ENCODE measurements at places on chromosomes 4 and X.

GRCh38 chr4:7381221-7381889 lies 53.4 kb downstream of the PSAPL1 start:
- DNase-seq = no peak

GRCh38 chr4:118350961-118351360 lies 1.8 kb downstream of the PRSS12 start:
- DNase-seq = no peak

DNA sequence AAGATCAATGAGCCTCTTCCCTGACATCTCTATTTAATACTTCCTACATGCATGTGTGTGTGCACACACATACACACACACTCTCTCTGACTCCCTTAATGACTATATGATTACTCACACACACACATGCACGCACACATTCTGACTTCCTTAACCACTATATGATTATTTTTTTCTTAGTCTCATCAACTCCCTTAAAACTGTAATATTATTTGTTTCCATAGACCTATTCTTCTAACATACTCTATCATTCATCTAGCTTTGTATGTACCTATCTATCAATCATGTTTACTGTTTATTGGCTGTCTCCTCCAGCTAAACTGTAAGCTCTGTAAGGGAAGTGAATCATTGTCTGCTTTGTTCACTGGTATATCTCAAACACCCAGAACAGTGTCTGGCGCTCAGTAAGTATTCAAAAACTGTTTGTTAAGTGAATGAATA lies 236.6 kb downstream of the RASL11B start:
- no peak for DNase-seq

GRCh38 chr4:1011022-1011665 lies at the start of gene FGFRL1:
TSS of gene FGFRL1 (plus strand) at chr4:1011626. CDS start at chr4:1012486, 860 bp downstream.
- peak; percentile 90 for DNase-seq

DNA sequence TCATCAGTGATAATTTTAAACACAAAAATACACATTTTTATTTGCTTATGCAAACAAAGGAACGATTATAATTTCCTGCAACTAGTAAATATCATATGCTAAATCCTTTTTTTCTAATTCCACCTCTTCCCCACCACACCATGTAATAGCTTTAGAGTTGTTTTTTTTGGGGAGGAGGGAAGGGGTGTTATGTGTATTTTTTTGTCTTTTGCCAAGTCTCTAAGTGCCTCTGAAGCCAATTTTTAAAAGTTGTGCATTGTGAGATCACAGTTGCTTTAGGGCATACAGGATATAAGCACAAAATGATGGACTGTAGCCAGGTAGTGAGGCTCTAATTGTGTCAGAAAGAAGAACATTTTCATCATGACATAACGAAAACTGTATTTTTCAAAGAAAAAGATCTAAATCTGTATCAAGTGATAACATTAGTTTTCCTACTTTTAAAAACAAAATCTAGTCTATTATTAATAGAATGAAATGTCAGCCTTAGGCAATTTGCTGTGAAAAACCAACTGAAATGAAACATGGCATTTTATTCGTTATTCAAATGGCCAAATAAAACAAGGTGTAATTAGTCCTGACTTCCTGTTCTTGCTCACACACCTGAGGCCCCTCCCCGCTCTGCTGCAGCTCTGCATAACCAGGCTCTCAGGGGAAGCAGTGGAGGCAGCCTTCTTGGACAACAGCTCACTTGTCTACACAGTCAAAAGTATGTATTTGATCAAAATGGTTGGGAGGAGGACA lies 157.4 kb downstream of the PALLD start:
- DNase-seq = no peak

- peak; percentile 31 for DNase-seq
These were observed 3.6 kb upstream of the LEF1 start for GRCh38 chr4:108172231-108172752.

GRCh38 chr4:173380987-173381386 lies 10.2 kb downstream of the SAP30 start:
- no peak for DNase-seq

DNA sequence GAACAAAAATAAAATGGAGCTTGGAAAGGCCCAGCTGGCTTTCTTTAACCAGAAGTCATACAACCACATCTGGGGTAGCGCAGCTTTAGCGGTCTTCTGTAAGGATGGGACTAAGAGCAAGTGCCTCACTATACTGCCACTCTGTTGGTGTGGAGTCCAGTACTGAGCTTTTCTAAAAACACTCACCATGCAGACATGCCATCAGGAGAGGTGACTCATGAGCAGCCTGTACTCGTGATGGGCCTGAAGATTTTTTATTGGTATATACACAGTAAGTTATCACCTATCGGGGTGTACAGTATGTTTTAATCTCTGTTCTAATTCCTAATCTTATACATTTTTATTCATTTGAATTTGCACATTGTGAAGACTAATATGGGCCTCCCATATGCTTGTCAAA lies 9.6 kb downstream of the PPP3CA start:
- DNase-seq = no peak

DNA sequence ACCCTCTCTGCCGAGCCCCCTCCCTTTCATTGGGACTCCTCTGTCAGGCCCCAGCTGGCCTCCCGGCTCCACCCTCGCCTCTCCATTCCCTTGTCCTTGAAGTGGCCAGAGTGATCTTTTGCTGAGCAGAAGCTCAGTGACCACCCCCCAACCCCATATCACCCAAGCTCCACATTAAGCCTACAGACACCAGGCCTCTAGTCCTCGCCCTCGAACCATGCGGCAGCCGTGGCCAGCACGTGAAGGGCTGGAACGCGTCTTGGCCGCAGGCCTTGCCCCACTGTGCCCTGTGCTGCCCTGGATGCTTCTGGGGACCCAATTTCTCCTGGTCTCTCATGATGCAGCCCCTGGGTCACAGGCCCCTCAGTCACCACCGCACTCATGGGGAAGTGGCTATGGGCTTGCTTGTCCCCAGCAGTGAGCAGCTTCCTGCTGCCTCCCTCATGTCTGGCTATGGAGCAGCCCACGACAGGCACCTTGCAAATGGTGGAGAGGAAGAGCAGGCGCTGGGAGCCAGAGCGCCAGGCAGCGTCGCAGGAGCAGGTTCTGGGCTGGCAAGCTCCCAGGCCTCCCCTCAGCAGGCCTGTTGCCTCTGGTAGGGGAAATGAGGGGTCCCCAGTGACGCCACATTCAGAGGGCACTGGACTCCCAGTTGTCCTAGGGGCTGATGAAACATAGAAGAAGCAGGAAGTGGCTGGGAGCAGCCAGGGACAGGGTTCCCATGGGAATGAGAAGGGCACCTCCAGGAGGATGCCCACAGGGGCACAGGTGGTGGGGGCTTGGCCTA lies 757 bp upstream of the SRPK3 start:
- DNase-seq = no peak

- no peak for DNase-seq
These were observed 654.4 kb downstream of the IQCM start for GRCh38 chr4:149161247-149161646.

DNA sequence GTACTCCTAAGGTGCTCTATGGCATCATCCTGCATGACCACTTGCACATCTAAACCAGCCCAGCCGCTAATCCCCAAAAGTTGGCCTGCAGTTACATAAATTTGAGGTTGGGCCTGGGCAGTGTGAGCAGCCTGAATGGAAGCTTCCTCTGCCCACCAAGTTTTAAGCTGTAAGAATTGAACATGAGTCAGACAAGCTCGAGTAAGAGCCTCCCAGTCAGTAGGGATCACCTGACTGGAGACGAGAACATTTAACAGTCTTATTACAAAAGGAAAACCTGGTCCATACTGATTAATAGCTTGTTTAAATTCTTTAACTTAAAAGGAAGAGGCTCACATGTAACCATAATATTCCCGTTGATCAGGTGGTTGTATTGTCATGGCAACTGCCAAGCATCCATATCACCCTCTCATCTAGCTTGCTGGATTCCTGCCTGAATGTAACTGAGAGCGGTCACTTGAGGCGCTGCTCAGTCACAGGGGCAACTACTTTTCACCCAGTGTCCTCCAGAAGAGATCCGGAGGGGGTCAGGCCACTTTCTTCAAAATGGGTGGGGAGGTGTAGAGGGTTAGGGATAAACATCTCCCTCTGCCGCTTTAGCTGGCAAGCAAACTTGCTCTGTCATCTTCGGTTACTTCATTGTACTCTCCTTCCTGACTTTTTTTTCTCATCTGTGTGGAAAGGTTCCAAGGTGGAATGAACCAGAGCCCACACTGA lies 56.6 kb upstream of the WDR1 start:
- no peak for DNase-seq

- no peak for DNase-seq
These were observed 23.1 kb downstream of the DACH2 start for GRCh38 chrX:86171366-86171765.

GRCh38 chr4:169439244-169439643 lies 168.5 kb upstream of the SH3RF1 start:
- no peak for DNase-seq

DNA sequence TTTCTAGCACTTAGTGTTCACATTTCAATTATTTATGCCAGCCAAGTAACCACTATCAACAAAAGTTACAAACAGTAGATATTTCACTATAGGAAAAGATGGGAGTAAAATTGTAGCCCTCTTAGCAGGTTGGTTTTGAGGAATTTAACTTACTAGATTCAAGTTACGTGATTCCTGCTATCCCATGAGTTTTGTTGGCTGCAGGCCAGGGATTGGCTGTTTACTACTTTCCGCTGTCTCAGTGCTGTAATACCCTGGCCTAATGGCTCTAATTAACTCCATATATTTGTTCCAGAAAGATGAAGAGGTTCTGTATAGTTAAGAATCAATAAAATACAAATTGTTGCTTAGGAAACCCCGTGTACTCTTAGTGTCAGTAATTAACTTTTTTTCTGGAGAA lies 55.5 kb upstream of the MAGED1 start:
- peak; percentile 65 for DNase-seq

- DNase-seq = no peak
These were observed 30.2 kb upstream of the NKX6-1 start for GRCh38 chr4:84529169-84529751.

GRCh38 chrX:106249706-106250379 lies 81.7 kb downstream of the PWWP3B start:
- no peak for DNase-seq

- DNase-seq = no peak
These were observed 10.8 kb upstream of the PJA1 start for GRCh38 chrX:69176053-69176452.

GRCh38 chrX:97189668-97190067 lies 306.0 kb downstream of the RPA4 start:
- no peak for DNase-seq

- DNase-seq = no peak
These were observed 945.3 kb upstream of the GRIA3 start for GRCh38 chrX:122238801-122239200.

- no peak for DNase-seq
These were observed 106.3 kb upstream of the PTPN13 start for GRCh38 chr4:86487738-86488348.

- no peak for DNase-seq
These were observed 16.2 kb upstream of the GNRHR start for GRCh38 chr4:67770422-67770821.

- DNase-seq = peak; percentile 33
These were observed 20.5 kb downstream of the NKX3-2 start for GRCh38 chr4:13523591-13524503.

GRCh38 chrX:94053575-94053974 lies 379.6 kb downstream of the FAM133A start:
- no peak for DNase-seq

DNA sequence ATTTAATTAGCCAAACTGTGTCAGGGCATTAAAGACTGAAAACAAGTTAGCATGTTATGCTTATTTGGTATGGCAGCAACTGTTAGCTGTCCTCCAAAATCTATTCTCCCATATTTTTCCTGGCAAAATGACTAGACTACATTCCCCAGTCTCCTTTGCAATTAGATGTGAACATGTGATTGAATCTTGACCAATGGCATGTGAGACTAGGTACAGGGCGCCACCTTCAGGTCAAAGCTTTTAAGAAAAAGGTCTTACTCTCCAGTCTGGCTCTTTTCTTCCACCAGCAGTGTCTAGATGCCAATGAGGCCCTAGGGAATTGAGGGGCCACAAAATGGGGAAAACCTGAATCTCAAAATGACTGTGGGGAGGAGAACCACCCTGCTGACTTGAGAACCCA lies 408.2 kb downstream of the SMARCA1 start:
- DNase-seq = no peak

Data from mesothelial cell of epicardium (in vitro differentiated cells).